Lower lobe of right lung (tissue), 2 donors: ENCODE measurements at places on chromosomes 4 and X.

DNA sequence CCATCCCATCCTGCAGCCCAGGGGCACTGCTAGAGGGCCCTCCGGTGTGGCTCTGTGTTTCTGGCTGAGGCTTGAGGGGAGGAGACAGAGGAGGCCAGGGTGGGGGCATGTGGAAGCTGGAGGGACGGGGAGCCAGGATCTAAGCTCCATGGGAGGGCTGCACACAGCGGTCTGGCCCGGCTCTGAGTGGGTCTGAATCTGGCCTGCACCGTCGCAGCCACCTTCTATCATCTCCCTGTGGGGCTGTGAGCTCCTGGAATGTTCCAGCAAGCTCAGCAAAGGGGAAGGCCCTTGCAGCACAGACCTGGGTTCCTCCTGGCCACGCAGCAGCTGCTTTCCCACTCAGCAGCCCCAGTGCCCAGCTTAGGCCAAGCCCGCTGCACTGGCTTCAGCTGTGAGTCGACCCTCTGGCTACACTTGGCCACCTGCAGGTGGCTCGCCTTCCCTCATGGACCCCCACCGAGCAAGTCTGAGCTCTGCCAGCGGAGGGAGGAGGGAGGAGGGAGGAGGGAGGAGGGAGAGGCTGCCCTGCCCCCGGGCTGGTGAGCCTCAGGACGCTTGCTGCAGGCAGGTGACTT lies 5.3 kb downstream of the NKX1-1 start:
- DNase-seq: peak; percentile 18
- H3K4me1 ChIP-seq: no peaks in the 10 kb centered on the region
- H3K27ac ChIP-seq: no peak overlapping the region
- peaks cover 61% of the 10 kb centered on the region for H3K27me3 ChIP-seq
- H3K36me3 ChIP-seq: no peaks in the 10 kb centered on the region

DNA sequence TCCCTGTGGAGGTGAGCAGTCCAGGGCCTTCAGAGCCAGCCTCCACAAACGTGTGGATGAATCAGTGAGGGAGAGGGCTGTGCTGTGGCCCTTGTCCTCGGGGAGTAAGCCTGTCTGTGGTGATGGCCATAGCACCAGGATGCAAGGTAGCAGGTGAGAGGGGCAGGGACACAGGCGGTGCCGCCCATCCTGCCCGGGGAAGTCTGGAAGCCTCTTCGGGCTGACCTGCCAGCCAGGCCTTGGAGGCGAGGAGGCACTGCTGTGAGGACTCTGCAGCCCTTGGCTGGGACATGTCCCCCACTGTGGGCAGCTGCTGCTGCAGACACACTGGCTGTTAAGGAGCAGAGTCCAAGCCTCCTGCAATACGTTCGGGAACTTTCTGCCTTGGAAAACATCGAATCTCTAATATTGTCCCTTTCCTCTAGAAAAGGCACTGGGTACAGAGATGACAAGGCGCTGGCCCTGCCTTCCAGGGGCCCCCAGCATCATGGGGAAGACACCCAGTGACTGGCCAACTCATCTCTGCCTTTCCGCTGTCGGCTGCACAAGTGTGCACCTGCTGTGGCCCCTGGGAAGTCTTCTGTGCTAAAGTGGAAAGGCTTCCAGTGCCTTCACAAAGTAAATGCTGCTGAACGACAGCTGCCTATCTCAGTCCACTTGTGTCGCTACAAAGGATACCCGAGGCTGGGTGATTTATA lies 101.4 kb downstream of the ADRA2C start:
- no peak overlapping the region for H3K4me3 ChIP-seq
- no peaks in the 10 kb centered on the region for H3K36me3 ChIP-seq
- H3K27ac ChIP-seq: no peak overlapping the region
- no peak for DNase-seq

DNA sequence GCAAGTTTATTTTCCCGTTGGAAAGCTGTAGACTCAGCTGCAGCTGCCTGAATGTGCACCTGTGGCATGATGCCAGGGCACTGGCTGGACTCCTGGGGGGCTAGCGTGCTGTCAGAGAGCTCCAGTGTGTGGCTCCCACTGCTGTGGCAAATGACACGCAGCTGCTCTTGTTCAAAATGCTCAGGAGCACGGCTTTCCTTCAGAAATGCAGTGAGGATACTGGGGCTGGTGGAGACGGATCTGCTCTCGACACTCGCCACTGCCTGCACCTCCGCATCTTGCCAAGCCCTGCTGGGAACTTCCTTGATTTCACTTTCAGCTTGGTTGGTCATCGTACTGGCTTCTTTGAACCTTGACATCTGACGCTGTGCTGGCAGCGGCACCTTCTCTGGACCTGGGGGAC lies 58.7 kb downstream of the GPRIN3 start:
- no peak overlapping the region for H3K4me3 ChIP-seq
- H3K36me3 ChIP-seq: peaks cover 25% of the 10 kb centered on the region
- H3K27me3 ChIP-seq: no peaks in the 10 kb centered on the region

DNA sequence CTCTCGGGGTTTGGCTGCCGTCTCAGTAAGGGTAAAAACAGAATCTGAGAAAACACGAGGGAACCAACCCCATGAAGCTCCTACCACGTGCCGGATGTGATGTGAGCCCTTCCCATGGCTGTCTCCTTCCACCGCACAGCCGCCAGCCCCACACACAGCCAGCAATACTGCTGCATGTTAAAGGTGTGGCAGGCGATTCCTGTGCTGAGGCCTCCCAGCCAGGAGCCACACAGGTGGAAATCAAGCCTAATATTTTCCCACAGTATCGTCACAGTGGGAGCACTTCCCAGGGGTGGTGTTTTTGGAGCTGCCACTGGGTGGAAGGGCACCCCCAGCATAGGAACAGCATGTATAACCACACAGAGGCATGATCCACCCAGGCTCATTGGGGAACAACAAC lies 77.5 kb downstream of the SLC2A9 start:
- H3K4me1 ChIP-seq: no peaks in the 10 kb centered on the region
- no peak for DNase-seq
- no peaks in the 10 kb centered on the region for H3K36me3 ChIP-seq
- no peak overlapping the region for H3K27ac ChIP-seq
- no peaks in the 10 kb centered on the region for H3K27me3 ChIP-seq
- H3K4me3 ChIP-seq: no peak overlapping the region

DNA sequence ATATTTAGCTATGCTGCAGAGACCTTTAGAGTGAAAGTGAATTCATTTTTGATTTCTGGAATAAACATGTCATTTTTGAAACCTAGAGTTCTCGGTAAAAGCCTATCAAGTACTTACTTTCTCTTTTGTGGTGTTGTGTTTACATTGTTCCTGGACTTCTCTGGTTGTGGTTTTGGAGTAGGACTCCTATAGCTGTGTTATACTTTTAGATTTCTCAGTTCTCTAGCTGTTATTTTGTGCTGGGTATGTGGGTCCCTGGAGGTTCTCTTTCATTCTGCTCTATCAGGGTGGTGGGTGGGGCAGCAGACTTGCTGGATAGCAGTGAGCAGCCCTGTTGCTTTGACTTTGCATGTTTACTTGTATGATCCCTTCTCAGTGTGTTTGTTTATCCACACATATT lies 25.6 kb upstream of the MSMO1 start:
- peaks cover 12% of the 10 kb centered on the region for H3K4me1 ChIP-seq
- peaks cover 12% of the 10 kb centered on the region for H3K36me3 ChIP-seq
- H3K27me3 ChIP-seq: no peaks in the 10 kb centered on the region
- no peak overlapping the region for H3K27ac ChIP-seq

- peaks cover 99% of the 10 kb centered on the region for H3K36me3 ChIP-seq
- no peak for DNase-seq
- no peaks in the 10 kb centered on the region for H3K27me3 ChIP-seq
- no peak overlapping the region for H3K27ac ChIP-seq
Observed at GRCh38 chr4:17595471-17596005, 18.5 kb downstream of the LAP3 start.

DNA sequence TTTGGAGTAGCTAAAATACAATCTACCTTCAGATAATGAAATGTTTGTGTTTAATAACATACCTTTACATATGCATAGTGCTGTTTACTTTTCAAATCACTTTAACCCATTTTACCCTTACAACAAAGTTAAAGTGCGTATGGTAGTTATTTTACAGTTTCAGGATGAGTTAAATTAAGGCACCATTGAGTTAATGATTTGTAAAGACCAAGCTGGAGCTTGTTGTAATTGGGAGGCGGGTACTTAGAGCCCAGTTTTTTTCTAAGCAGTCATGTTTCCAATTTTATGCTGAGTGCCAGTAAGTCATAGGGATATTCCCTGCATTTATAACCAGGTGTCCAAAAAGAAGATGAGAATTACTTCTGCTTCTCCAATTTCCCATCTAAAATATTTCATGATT lies 84.2 kb upstream of the NRK start:
- DNase-seq: no peak

DNA sequence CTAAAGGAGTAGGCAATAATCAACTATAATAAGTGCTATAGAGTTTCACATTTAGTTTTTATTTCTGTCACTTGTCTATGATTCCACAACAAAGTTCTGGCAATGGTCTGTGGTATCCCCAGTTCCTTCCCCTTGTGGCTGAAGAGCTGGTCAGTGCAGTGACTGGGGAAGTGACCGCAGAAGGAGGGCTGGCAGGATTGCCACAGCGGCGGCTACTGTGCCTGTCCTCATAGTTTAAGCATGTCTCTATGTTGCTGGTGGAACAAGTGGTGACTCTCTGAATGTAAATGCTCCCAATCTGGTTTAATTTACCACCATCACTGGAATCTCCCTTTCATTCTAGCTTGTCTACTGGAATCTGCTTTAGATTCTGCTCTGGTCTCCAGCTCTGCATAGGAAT lies 170.6 kb upstream of the GK2 start:
- H3K36me3 ChIP-seq: no peaks in the 10 kb centered on the region
- no peak overlapping the region for H3K27ac ChIP-seq
- no peaks in the 10 kb centered on the region for H3K4me1 ChIP-seq
- peak; percentile 67 for DNase-seq
- no peaks in the 10 kb centered on the region for H3K27me3 ChIP-seq
- no peak overlapping the region for H3K4me3 ChIP-seq

- no peak overlapping the region for H3K27ac ChIP-seq
- no peak for DNase-seq
- H3K36me3 ChIP-seq: no peaks in the 10 kb centered on the region
- no peak overlapping the region for H3K4me3 ChIP-seq
- H3K27me3 ChIP-seq: no peaks in the 10 kb centered on the region
Observed at GRCh38 chr4:56082829-56083228, 134.1 kb downstream of the CEP135 start.

DNA sequence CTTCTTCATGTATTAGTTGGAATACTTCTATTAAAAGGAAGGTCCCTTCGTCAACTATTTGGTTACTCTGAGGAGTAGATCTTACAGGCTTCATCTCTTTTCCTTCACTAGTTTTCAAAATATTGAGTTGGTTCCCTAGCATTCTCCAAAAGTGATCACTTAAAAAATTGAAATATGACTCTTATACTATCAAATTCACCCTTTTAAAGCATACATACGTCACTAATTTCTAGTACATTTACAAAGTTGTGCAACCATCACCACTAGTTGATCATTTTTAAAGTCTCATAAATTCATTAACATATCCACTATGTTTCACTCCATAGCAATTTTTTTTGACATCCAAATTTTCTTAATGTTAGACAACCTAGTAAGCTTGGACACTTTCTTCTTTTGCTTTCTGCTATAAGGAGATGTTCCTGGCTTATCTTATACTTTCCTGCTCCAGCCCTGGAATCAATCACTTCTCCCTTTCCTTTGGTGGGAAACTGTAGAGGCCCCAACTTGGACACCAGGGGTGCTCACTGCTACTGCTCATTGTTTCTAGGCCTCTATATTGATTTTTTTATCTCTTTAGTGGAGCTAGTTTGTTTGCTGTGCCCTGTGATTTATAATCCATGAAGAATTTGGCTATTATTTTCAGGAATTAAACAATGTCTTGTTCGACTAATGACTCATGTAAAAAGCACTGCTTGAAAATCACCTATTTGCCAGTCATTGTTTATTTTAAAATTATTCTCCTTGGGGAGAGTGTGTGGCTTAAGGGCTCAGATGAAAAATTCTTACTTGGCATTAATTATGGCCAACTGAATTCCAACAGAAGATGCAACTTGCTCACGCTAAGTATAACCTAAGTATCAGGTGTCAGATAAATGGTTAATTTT lies 4.0 kb upstream of the ZFX start:
- no peaks in the 10 kb centered on the region for H3K36me3 ChIP-seq
- peaks cover 11% of the 10 kb centered on the region for H3K4me1 ChIP-seq
- no peak for DNase-seq
- H3K4me3 ChIP-seq: no peak overlapping the region
- peak overlapping the region; percentile 95 for H3K27ac ChIP-seq
- no peaks in the 10 kb centered on the region for H3K27me3 ChIP-seq

GRCh38 chrX:13748486-13748885 lies 13.9 kb downstream of the OFD1 start:
- H3K27ac ChIP-seq: no peak overlapping the region
- no peaks in the 10 kb centered on the region for H3K27me3 ChIP-seq
- no peak overlapping the region for H3K4me3 ChIP-seq

DNA sequence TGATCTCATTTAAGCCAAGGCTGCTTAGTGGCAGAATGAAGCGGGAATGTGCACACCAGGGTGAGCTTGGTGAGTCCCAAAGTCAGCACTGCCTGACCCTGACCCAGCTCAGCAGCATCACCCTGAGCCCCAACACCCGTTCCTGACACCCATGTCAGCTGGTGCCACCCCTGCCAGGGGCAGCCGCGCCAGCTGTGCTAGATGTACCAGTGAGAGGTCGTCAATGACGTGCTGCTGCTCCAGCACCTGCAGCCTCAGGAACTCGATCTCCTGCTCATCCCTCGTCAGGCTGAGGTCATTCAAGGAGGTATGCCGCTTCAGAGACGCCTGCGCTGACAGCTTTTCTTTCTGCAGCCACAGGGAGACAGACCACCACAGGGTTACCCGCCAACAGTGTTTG lies 61.7 kb upstream of the C4orf50 start:
- no peak overlapping the region for H3K4me3 ChIP-seq
- DNase-seq: no peak
- no peaks in the 10 kb centered on the region for H3K27me3 ChIP-seq
- H3K27ac ChIP-seq: no peak overlapping the region

DNA sequence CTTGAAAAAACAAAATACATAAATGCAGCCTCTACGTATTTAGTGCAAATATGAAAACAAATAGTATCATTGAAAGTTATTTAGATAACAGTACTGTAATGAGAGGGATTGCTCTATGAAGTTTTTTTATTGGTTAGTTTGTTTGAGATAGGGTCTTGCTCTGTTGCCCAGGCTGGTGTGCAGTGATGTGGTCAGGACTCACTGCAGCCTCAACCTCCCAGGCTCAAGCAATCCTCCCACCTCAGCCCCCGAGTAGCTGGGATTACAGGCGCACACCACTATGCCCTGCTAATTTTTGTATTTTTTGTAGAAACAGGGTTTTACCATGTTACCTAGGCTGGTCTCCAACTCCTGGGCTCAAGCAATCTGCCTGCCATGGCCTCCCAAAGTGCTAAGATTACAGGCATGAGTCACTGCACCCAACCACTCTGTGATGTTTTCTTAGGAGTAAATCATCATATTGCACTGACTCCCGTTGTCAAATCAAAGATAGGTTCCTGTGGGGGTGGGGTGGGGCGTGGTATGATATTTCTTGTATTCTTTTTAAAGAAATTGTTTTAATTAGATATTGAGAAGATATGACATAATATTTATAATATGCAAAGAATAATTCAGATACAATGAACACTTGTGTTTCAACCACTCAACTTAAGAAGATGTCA lies 75.8 kb downstream of the ATG4A start:
- H3K36me3 ChIP-seq: no peaks in the 10 kb centered on the region
- H3K4me3 ChIP-seq: no peak overlapping the region
- no peaks in the 10 kb centered on the region for H3K27me3 ChIP-seq
- H3K27ac ChIP-seq: no peak overlapping the region

GRCh38 chr4:20520901-20521300 lies 179.4 kb upstream of the PACRGL start:
- no peak overlapping the region for H3K27ac ChIP-seq
- H3K4me1 ChIP-seq: no peaks in the 10 kb centered on the region
- H3K36me3 ChIP-seq: peaks cover 7% of the 10 kb centered on the region
- H3K4me3 ChIP-seq: no peak overlapping the region
